ENCODE measurements at places on chromosomes 3 and 15.

GRCh38 chr3:87848003-87848402 lies 210.8 kb downstream of the CGGBP1 start:
- DNase-seq: no peak

DNA sequence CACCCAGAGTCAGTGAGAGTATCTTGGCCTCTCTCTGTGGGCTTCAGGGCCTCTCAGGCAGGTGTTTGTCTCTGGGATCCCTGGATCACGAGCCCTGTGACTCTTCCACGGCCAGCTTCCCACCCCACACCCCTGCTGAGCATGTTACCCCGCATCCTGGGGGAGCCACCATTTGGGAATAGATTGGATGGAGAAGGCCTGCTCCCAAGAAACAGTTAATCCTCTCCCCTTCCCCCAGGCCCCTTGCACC lies 15.5 kb upstream of the SRP14 start:
- no peak for DNase-seq

- no peak for DNase-seq
These were observed 92.0 kb upstream of the TRIM42 start for GRCh38 chr3:140585828-140586227.

DNA sequence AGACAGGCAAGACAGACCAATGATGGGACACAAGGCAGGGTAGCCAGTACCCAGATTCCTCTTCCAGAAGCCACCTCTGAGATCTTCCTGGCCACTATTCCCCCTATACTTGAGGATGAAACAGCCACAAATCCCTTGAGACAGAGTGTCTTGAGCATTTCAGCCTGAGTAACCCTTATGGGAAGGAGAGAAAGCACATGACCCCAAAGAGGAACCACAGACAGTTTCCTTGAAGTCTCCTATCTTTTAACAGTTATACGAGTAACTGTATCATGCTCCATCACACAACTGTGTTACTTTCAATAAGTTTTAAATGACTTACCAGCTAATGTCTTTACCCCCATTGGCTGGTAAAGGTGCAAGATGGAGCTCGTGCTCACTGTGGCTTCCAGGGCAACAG lies 9.3 kb downstream of the VIPR1 start:
- no peak for DNase-seq

GRCh38 chr3:37173806-37174205 lies 576 bp downstream of the LRRFIP2 start:
- DNase-seq: no peak

DNA sequence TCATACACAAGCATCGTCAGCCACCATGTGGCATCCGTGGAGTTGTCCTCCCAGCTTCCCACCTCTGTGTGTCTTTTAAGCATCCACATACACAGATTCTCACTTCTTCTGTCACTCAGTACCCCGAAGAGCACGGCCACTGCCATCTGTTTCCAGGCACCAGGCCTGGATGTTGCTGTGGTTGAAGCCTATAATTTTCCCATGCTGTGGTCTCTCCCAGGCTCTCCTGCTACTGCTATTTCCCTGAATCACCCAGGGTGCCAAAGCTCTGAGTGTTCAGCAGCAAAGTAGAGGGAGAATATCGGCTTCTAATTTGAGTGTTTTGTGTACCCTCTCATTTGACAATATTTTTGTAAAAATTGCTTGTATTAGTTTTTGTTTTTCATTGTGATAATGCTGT lies 265.7 kb downstream of the DIPK2A start:
- no peak for DNase-seq

- DNase-seq: no peak
These were observed 3.4 kb upstream of the PXK start for GRCh38 chr3:58329150-58329921.

GRCh38 chr15:96047255-96047931 lies 283.1 kb upstream of the NR2F2 start:
- DNase-seq: no peak

GRCh38 chr15:100016632-100017031 lies 283.4 kb upstream of the LYSMD4 start:
- DNase-seq: no peak

DNA sequence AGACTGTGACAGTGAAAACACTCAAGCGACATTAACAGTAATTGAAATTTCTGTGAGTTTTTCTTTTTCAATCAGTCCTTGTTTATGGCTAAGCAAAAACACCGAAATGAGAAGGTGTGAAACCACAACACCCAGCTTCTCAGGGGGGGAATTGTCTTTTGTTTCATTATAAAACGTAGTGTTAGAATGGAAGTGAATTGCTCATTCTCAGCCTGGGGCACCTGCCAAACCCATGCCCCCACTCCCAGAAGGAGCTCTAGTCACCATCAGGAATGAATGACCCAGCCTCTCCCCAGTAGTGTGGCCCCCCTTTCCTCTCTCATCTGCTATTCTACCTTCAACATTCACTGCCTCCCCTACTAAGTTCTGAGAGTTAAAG lies 185.8 kb upstream of the CFAP20DC start:
- no peak for DNase-seq

- DNase-seq: no peak
These were observed 130.5 kb downstream of the KLF13 start for GRCh38 chr15:31457161-31457560.

- no peak for DNase-seq
These were observed 86.7 kb downstream of the MAGI1 start for GRCh38 chr3:65951836-65952505.

- no peak for DNase-seq
These were observed 76.6 kb downstream of the P3H2 start for GRCh38 chr3:190044142-190044541.

- DNase-seq: no peak
These were observed 129.7 kb upstream of the TPM1 start for GRCh38 chr15:62912808-62913207.

DNA sequence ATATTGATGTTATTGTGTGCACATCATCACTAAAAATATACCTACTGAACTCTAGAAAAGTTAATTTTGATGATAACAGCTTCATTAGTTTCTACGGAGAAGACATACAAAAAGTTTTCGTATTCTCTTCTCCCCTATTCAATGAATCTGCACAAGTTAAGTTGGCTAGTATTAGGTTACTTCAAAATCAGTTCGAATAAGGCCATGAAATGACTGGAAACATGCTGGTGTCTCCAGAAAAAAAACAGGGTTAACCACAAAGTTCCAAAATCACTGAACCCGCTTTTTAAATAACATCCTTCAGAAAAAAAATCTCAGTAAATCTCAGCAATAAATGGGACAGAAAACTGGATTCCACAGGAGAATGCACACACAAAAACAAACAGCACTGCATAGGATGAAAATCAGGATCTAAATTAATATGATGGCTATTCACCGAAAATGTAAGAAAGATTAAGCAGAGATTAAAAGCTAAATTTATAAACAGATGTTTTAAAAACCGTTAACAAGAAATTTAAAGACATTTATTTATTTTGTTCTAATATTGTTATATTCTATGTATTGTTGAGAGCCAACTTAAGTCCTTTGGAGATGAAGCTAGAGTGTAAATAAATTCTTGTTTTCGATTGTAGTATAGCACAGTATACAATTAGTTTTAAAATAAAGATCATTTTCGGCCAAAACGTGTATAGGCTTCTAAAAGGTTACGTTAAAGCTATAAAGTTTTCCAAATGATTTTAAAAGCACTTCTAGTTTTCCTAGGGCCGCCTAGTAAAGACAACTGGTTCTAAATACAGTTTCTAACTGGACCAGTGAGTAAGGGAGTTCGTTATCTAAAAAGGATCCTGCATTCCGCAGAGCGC lies 1.0 kb downstream of the IGSF11 start:
- no peak for DNase-seq

DNA sequence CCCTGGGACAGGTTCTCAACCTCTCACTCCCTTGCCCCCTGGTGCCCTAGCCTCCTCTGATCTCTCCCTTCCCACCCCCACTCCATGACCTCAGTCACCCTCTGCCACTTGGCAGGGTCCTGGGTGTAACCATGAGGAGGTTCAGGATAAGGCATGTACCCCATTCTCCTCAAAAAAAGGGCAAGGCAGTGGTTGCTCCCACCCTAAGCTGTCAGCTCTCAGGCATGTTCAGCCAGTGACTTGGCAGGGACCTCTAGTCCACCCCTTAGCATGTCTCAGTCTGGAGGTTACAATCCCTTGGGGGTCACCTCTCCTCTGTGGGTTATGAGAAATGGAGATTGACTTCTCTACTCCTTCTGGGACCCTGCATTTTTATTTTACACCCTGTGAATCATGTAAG lies 11.0 kb upstream of the BOC start:
- no peak for DNase-seq

GRCh38 chr15:61822511-61822910 lies 237.7 kb downstream of the VPS13C start:
- no peak for DNase-seq

DNA sequence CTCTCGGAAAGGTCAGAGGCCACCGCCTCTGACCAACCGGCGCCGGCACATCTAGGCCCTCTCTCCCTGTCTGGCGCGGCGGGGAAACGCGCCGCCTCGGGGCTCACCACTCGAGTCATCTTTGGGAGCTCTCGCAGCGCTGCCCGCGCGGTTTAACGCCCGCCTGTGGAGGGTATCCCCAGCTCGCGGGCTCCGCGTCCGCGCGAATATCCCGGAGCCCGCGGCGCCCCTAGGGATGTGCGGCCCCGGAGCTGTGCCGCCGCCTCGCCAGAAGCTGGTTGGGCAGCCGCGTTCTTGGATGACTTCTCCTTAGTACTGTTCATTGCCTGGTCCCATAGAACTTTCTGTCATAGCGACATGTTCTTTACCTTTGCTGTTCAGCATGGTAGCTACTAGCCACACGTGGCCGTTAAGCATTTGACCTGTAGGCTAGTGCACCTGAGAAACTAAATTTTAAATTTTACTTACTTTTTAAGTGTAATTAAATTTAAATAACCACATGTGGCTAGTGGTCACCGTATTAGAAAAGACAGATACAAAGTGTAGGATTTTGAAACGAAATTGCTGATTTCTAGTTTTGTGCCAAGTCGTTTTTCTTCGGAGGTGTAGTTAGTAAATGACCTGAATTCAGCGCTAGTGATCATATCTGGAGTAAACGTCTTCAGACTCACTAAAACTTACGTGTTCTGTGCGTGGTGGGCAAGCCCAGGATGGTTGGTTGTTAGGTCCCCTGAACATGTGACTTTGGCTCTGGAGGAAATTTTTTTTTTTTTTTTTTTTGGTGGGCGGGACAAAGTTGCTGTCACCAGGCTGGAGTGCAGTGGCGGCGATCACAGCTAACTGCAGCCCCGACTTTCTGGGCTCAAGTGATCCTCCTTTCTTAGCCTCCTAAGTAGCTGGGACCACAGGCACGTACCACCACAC lies 835 bp downstream of the ARIH2 start:
- DNase-seq: peak; percentile 25

DNA sequence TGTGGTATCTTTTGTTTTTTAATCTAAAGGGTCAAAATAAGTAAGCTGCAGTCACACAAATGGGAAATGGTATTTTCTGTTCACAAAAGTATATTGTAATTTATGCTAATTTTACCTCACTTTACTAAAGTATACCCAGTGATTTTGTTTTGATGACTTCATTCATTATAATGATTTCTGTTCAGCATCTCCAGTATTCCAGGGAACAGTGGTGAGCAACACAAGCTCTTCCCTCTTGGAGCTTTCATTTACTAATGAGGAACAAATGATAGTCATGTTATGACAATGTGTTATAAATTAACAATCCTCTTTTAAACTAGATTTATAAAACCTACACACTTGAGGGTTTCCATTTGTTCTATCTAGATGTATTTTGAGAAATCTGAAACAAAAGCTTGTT lies 20.5 kb upstream of the EIF3J start:
- no peak for DNase-seq

DNA sequence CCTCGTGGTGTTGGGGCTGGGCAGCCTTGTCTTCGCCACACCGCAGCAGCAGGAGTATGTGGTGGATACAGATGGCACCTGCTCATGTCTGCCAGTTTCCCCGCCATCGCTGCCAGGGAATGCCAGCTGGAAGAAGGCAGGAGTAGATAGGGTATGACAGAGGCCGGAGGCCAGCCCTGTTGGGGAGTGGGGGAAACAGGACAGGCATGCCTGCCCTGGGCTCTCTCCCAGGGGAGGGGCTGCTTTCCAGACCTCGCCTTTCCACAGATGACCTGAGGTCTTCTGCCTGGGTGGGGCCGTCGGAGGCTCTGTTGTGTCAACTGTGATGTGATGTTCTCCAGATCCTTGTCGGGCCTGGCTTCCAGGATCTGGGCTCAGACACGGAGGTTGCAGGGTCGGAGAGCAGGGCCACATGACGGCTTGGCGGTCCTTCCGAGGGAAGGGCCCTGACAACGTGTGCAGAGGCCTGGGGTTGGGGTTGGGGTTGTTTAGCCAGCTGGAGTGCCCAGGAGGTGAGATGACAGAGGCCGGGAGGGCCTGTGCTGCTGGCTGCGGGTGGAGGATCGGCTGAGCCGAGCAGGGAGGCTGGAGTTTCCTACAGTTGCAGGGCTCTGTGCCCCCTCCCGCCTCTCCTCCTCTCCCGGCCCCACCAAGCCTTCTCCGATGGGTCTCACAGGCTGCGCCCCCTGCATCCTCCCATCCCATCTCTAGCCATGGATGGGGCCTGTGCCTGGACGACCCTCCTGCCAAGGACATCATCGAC lies 102.0 kb downstream of the TBC1D2B start:
- no peak for DNase-seq

DNA sequence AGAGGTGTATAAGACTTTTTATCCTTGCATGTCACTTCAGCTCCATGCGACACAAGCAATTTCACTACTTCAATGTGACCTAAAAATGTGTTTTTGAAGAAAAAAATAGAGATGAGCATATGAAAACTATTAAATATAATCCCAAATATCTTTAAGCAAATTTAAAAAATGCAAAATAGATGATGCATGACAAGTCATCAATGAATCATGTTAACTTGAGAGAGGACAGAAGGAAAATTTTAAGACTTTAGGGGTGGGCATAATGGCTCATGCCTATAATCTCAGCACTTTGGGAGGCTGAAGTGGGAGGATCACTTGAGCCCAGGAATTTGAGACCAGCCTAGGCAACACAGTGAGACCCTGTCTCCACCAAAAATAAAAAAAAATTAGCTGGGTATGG lies 73.3 kb downstream of the ANKRD28 start:
- DNase-seq: no peak

GRCh38 chr15:38941399-38941953 lies 376.9 kb upstream of the RASGRP1 start:
- DNase-seq: no peak

- no peak for DNase-seq
These were observed 17.4 kb upstream of the VGLL4 start for GRCh38 chr3:11661052-11661656.

DNA sequence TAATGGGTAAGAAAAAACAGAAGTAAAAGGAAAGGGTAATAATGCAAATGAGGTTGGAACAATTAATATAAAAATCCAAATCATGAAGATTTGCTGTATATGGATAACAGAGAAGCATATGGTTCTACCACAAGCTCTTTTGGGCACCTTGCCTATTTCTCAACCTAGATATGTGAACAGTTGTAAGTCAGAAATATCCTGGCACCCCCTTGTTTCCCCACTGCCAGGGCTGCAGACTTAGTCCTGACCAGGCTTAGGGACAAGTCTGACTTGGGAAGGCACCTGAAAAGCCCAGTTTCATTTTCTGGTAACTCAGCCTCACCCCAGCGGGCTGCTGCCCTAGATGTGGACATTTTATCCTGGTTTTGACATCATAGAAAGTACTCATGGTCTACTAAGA lies 183.2 kb upstream of the STAC start:
- DNase-seq: no peak

GRCh38 chr3:154135511-154136173 lies 14.5 kb downstream of the ARHGEF26 start:
- DNase-seq: no peak

GRCh38 chr3:159882790-159883779 lies 105.5 kb upstream of the IL12A start:
- no peak for DNase-seq

All from NCI-H1048 (cell line).